ENCODE measurements at places on chromosomes 12 and 14.

- DNase-seq = no peak
Measured at GRCh38 chr12:106941481-106942156, 14.1 kb upstream of the TMEM263 start.

- DNase-seq = no peak
Measured at GRCh38 chr14:81849714-81850113, 316.1 kb upstream of the SEL1L start.

GRCh38 chr14:32432813-32433538 is 103.9 kb downstream of the AKAP6 start:
- DNase-seq = no peak

GRCh38 chr14:104925214-104925854 is 655 bp downstream of the PLD4 start:
- no peak for DNase-seq

DNA sequence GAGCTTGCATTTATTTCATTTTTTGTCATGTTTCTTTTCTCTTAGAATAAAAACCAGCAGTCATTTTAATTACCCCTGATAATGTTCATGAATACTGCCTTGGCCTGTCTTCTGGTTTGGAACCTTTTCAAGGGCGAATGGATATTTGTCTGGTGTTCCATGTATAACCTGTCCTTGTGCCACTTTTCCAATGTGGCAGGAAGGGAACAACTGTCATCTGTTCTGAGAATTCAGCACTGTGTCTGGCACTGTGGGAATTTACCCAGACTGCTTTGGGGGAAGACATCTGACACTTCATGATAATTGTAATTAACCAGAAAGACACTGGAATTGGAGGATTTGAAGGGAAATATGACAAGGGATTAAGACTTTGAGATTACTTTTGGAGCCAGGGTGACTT is 352.8 kb downstream of the APAF1 start:
- DNase-seq = no peak

- DNase-seq = no peak
Measured at GRCh38 chr14:21537090-21537424, 10.9 kb upstream of the SALL2 start.

DNA sequence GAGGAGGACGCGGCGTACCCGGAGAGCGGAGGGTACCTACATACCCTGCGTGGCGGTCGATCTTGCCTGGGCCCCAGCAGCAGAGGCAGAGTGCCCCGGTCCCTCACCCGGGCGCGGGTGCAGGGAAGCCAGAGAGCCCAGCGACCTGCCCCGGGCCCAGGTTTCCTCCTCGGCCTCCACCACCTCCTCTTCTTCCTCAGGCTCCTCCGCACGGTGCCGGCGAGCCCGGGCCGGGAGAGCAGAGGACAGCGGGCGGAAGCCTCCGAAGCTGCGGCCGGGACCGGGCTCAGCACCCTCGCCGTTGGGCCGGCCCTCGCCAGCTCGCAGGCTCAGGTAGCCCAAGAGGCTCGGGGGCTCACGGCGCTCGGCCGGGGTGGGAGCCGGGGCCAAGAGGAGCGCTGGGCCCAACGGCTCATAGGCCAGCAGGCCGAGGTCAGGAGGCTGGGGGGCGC is 6.6 kb downstream of the ZNF219 start:
- DNase-seq = no peak

GRCh38 chr12:116442946-116443345 is 116.2 kb upstream of the MAP1LC3B2 start:
- DNase-seq = no peak

DNA sequence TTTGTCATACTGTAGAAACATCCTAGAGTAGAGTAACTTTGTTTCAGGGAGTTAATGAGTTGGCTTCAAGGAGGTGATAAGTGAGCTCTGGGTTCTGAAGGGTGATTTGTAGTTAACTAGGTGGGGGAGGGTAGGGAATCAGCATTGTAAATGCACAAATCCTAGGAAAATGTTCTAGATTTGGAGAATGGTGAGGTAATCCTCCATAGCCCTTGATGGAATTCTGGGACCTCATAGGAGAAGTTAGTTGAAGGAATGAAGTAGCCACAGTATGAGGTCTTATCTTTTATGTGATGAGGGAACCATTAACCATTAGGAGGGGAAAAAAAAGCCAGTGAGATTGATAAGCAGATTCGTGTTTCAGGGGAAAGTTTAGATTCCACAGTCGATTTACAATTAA is 8.0 kb downstream of the CNOT2 start:
- DNase-seq = no peak

DNA sequence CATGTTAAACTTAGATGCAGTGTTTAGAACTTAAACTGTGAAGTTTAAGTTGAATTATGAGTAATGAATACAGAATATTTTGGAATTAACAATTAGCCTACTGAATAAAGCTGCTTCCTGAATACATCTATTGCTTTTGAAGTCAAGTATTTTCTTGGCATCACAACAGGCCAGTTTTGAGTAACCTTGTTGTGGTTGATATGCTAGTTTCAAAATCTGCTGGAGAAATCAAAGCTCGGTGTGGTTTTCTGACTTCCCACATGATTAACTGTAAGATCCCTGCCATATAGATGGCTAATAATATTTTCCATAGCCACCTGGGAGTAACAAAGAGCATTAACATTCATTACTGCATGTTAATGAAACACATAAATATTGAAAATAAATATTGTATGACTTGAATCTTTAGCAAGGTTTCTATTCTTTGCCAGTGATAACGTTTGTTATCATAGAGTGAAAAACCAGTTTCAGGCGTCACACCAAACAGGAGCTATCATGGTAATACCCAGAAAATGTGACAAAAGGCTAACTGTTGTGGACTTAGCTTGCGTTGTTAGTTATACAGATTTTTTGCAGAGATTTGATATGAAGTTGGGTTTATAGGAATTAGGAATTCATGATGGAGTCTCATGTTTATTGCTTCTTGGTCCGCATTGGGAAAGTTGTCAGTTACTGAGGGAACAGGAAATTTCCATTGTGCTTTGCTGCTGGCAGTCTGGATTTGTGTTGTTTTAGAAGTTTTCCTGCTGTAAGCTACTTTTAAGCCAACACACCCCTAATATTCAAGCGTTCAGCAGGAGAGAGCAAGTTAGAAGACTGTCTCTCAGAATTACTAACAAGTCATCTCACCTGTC is 32.1 kb downstream of the PPFIBP1 start:
- no peak for DNase-seq

DNA sequence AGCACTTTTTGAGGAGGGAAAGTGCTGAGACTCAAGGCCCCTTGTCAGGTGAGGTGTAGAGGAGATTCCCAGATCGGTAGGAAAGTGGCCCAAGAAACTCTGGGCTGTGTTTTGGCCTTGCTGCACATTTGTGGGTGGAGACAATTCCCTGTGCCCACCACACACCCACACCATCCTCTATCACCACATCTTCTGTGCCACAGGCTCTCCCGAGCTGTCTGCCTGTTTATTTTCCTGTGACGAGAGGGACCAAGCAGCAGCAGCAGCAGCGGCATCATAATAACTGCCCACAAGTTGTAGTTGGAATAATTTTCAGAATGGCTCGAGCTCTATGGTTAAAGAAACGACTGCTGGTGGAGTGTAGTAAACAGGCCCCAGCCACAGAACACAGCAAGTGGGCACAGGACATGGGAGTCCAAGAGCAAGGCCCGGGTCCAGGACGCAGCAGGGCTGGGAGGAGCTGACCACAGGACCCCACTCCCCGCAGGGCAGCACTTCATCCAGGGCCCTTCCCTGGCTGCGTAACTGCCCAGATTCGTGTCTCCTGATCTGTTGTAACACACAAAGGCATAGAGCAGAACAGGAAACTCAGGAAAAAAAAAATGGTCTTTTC is 55.6 kb upstream of the BCL2L14 start:
- DNase-seq = no peak

DNA sequence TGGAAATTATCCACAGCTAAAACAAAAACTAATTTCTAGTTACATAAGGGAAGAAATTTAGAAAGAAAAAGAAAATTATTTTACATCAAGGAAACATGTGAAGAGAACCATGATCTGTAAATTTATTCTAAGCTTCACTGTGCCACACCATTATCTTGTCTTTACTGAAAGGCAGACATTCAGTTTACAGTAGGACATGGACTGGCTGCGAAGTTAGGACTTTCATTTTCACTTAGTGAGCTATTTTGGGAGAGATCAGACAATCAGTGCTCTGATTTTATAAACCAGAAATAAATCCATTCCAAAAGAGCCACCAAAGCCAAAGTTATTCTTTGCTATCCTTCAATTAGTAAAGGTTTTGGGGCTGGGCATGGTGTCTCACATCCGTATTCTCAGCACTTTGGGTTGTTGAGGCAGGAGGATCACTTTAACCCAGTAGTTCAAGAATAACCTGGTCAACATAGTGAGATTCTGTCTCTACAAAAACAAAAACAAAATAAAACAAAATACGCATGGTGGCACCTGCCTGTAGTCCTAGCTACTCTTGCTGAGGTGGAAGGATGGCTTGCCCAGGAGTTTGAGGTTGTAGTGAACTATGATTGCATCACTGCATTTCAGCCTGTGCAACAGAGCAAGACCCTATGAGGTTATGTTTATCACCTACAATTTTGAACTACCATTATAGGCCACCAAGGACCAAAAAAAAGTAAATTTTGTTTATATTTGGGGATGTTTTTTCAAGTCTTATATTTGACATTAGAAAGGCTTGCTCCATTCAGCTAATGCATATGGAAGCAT is 1084.8 kb upstream of the ATXN7L3B start:
- no peak for DNase-seq

- DNase-seq = no peak
Measured at GRCh38 chr12:8905546-8905945, 8.8 kb upstream of the PHC1 start.

GRCh38 chr12:124184456-124184855 is 110.4 kb upstream of the RFLNA start:
- DNase-seq = no peak

DNA sequence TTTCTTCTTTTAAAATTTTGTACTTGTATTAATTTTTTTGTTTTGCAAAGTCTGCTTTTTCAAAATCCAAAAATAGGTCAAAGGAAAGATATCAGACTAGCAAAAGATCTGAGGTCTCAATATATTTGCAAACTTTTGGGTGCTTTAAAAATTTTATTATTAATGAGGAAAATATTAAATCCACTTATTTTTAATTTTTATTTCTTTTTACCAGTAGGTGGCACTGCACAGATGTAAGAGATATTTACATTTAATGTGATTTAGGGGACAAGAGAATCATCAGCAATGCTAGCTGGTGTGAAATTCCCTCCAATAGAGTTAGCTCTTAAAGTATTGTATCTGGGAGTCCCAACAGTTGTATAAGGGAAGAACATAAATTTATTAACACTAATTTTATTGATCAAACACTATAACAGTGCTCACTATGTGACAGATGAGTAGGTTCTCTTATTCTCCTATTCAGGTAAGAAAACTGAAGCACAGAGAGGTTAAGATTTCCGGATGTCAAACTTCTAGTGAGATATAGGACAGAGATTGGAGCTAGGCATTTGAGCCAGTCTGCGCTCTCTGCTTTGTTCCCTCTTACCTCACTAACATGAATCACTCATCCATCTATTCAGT is 30.5 kb downstream of the ALX1 start:
- no peak for DNase-seq

DNA sequence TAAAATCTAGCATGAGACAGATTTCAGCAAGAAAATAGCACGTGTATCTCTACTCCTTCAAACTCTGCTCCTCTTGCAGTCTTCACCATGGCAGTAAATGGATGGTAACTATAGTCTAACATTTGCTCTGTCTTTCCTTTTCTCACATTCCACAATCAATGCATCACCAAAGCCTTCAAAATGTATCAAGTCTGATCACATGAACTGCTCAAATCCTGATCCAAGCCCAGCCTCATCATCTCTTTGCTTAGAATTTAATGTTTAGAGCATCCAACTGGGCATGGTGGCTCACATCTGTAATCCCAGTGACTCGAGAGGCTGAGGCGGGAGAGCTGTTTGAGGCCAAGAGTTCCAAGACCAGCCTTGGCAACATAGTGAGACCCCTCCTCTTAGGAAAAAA is 45.9 kb downstream of the CDK17 start:
- DNase-seq = no peak

DNA sequence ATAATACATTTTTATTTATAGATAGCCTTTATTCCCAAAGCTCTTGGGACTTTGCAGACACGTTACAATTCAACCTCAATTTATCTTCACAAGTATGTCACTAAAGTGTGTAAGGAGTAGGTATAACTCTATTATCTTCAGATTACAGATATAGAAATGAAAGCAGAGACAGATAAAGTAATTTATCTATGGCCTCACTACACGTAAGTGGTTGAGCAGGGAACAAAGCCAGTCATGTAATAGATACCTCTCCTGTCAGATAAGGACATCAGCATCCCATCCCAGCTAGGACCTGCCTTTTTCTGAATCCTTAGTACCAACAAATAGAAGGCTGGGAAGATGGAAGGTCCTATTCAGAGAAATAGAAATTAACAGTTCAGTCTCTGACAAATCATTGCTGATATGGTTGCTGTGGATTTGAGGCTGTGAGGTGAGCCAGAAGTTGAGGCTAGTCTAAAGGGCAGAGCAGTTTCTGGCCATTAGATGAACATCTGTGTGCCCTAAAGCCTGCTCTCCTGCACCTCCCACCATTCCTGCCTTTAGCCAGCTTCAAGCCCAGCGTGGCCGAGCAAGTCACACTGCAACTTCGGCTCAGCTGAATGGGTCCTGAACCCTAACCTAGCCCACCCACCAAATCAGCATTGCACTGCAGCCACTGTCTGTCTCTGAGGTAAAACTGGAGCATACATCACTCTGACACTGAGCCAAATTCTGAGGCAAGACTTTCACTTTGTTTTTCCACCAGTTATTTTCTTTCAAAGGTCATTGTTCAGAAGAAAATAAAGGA is 71.1 kb upstream of the PLEKHA5 start:
- no peak for DNase-seq

- no peak for DNase-seq
Measured at GRCh38 chr12:18797604-18798003, 59.7 kb downstream of the CAPZA3 start.

- no peak for DNase-seq
Measured at GRCh38 chr12:92900941-92901340, 28.2 kb downstream of the EEA1 start.

DNA sequence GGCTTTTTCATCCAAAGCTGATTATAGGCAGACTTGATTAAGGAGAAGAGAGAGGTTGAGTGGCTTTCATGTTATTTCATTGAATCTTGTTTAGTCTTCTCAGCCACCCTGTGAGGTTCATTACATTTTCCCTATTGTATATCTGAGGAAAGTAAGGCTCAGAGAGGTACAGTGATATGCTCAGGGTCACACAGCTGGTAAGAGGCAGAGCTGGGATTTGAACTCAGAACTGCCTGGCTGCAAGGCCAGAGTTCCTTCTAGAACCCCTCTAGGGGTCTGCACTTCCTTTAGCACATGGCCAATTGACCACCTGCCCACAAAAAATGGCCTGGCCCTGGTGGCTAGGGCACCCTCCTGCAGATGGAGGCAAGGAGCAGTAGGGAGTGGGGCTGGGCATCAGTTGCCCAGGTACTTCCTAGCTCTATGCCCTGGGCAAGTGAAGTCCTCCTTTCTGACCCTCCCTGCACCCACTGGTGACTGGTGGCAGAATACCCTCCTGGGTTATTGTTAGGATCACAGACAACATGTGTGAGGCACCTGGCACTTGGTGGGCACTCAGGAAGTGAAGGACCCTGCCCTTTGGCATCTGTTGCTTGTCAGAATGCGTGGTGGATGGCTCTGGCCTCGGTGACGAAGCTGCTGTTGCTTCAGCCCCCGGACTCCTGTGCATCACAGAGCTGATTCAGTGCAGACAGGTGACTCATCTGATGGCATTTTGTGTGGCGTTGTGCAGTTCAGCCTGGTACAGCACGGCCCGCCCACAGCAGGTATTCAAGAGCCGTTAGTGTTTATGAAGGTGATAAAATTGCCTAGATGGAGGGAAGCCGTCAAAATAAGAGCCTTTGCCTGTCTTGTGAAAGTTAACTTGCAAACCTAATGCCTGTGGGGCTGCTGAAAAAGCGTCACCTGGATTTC is 115.8 kb downstream of the SLC25A47 start:
- no peak for DNase-seq

Data from Jurkat, Clone E6-1 (cell line).